CD8-positive, alpha-beta memory T cell (primary cell): ENCODE measurements at places on chromosomes 16 and 17.

GRCh38 chr17:28133562-28133970 lies 91.1 kb downstream of the NLK start:
- DNase-seq, result no peak

GRCh38 chr16:28904828-28905227 lies 20.2 kb downstream of the RABEP2 start:
- DNase-seq, result no peak

DNA sequence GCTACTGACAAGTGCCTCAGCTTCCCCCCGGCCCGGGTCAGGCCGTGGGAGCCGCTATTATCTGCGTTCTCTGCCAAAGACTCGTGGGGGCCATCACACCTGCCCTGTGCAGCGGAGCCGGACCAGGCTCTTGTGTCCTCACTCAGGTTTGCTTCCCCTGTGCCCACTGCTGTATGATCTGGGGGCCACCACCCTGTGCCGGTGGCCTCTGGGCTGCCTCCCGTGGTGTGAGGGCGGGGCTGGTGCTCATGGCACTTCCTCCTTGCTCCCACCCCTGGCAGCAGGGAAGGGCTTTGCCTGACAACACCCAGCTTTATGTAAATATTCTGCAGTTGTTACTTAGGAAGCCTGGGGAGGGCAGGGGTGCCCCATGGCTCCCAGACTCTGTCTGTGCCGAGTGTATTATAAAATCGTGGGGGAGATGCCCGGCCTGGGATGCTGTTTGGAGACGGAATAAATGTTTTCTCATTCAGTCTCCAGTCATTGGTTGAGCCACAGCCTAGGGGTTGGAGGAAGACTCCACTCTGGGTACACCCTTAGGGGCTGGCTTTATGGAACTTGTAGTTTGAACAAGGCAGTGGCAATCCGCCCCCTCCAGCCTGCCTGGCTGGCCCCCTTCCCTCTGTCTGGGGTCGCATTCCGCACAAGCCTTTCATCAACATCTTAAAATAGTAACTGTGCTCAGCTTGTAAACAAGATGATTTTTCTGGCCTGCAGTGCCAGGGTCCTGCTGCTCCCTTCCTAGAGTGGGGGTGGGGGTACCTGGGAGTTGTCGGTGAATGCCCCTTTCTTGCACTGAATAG lies 4.1 kb downstream of the SYNGR2 start:
- DNase-seq, result no peak

- no peak for DNase-seq
These were observed 201.8 kb downstream of the CDH11 start for GRCh38 chr16:64919929-64920607.

DNA sequence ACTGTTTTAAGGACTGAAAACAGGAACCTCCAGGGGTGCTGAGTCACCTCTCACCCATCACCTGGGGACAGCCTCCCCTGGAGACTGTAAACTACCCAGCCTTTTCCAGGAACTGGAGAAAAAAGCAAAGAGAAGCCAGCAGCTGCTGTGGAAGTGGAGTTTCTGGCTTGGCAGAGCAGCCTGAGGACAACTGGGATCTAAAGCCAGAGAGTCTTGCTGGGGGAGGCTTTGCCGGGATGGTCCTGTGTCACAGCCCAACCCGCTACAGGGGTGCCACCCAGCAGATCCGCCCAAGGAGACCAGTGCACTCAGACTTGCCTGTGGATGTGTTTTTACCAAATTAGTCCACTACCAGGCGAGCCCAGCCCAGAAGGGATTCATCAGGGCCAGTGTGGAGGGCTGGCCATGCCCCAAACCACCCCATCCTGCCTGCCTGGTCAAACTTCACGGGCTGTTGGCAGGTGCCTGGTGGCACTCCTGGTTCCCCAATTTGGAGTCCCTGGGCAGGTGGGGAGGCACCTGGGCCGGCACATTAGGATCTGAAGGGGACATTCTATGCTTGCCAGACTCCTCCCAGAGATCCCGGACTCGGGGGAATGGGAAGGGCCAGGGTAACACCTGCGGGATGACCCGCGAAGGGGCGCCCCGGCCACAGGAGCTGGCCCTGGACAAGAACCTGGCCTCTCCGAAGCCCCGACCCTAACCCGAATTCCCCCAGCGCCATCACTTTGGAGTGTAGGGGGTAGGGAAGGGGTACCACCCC lies 771 bp downstream of the MSRB1 start:
- no peak for DNase-seq
